ENCODE measurements at places on chromosomes 12 and 14.
A peak's percentile ranks its signal among the peaks of the same experiment; 100 is the strongest.

GRCh38 chr12:113448873-113449272 is 22.8 kb downstream of the LHX5 start:
- DNase-seq = no peak

- peak; percentile 72 for DNase-seq
These were observed 30.9 kb downstream of the ERGIC2 start for GRCh38 chr12:29350080-29350479.

DNA sequence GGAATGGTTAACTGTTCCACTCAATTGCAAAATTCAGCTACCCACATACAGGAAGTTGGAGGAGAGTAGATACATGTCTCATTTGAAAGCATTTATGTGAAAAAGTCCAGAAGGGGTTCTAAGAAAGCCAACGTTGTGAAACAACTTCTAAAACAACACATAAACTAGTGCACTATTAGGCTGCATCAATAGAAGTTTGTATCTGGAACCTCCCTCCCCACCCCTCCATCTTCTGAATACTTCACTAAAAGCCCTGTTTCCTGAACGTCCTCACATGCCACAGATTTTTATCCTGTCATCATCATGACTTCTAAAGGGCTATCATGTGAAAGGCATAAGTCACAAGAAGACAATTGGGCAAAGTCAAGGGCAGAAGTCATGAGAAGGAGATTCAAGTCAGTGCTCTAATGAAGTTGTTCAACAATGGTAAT is 5.5 kb downstream of the KRT79 start:
- DNase-seq = peak; percentile 49

DNA sequence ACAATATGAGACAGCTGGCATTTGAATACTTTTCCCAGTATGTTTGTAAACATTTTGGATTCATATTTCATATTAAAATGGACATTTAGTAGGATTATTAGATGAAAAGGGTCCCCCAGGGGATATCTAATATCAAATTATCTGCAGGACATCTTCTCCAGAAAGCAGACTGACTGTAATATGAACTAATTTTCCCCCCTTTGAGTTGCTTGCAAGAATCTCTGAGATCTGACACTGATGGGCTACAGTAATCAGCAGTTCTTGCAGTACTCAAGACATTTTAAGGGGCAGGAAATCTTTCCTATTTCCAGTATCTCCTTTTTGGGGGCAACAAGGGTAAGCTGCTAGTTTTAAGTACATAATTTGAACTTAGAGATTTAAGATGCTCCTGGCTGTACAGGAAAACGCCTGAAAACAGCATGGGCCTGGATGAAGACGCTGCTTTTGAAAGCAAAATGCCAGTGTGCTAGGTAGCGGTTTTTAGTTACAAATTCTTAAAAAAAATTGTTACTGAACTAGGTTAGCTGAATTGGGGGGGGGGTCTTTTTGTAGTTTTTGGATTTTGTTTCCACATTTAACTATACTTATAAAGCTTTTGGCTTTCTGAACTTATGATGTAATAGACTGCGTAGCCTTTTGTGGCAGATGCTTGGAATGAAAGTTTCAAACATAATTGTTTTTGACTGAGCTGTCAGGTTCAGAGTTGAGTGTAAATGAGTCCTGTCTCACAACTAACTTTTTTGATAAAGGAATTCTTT is 2.2 kb downstream of the FRMD6 start:
- DNase-seq = no peak

GRCh38 chr12:93060666-93061472 is 131.8 kb upstream of the EEA1 start:
- DNase-seq = peak; percentile 67

GRCh38 chr12:99223579-99223978 is 424.0 kb upstream of the GARIN6 start:
- DNase-seq = no peak

DNA sequence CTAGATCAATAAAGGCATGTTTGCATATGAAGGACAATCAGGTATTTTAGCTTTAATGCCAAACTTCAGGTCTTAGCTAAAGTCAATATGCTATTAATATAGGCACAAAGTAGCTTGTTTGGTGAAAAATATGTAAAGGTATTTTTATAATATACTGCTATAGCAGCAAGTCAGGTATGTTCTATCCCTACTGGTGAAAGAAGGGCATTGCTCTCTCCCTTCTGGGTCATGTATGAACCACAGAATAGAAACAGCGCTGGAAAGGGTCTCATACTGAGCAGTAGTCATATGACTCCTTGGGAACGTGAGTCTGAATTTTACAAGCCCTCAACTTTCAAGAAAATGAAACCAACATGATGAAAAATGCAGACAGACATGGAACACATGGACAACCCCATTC is 314.6 kb downstream of the GRIN2B start:
- peak; percentile 1 for DNase-seq

DNA sequence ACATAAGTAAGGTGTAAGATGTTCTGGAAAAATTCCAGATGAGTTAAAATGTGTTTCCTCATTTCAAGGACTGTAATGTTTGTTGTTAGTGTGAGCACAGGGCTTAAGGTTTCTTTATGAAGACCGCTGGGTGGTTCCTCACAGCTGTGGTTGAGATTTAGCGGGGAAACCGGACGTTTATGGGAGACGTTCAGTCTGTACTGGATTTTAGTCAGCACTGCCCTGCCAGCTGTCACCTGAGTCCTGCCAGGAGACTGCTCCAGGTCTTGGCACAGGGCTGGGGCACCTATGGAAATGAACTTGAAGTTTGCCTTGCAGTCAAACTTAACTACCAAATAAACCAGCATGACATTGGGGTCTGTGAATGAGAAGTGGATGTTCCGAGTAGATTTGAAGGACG is 555.2 kb downstream of the DIO2 start:
- no peak for DNase-seq

GRCh38 chr14:102495491-102496330 is 13.9 kb downstream of the ANKRD9 start:
- DNase-seq = no peak

DNA sequence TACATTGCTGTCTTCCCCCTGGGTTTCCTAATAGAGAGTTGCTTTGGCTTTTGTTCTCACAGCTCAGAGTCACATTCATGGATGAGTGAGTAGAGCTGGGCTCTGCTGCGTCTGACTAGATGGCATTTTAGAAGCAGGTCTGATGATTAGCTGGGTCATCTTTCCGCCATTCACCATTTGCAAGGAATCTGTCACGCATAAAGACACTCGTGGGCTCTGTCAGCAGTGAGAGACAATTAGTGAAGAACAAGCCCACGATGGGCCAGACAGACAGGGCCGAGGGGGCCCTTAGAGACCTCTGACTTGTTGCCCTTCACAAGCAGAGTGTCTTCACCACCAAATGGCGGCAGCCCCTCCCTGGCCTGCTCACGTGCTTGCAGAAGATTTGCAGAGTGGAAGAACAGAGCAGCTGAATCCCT is 175.0 kb downstream of the CRADD start:
- DNase-seq = no peak

DNA sequence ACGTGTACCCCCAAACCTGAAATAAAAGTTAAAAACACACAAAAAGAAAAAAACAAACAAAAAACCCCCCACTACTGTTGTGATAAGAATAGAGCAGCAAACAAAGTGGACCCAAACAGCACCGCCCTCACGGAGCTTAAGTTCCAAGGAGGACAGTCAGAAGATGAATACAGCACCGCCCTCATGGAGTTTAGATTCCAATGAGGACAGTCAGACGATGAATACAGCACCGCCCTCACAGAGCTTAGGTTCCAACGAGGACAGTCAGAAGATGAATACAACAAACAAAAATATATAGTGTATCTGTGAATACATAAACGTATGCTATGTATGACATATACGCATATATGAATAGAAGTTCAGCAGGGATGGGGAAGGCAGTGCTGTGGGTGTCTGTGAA is 353.8 kb downstream of the GLT1D1 start:
- DNase-seq = no peak

DNA sequence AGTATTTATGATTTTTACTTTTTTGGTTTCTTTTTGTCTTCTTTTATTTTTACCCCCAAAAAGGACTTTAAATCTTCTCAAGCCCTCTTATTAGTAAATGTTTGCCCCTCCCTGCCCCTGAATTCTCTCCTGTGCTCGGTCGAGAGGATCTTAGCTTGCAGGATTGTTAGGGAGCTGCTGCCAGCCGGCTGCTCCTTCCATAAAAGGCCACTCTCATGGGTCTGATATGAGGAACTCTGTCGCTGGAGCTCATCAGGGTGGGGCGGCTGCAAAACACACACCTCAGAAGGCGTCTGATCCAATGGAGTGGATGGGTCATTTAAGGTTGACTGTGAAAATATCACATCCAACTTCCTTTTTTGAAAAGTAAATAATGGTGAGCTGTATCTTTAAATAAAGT is 8.5 kb downstream of the LTBR start:
- no peak for DNase-seq

DNA sequence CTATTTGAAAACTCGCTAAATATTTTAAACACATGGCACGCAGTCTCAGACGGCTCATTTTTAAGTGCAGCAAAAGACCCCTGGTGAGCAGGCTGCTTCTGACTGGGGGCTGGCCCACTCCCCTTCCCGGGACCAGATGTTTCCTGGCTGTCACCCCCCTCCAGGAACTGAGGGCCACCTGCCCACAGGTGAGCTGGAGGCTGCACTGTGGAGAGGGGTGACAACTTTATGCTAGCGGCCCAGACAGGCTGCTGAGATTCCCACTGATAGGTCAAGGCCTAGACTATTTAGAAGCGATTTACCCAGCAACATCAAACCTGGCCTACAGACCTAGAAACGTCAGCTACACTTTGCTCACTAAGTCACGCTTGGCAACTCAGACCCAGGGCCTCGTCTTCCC is 92.1 kb downstream of the BCL11B start:
- no peak for DNase-seq

GRCh38 chr12:132089407-132089910 is 54.7 kb downstream of the DDX51 start:
- no peak for DNase-seq

GRCh38 chr14:99678198-99678597 is 5.9 kb upstream of the CYP46A1 start:
- no peak for DNase-seq

DNA sequence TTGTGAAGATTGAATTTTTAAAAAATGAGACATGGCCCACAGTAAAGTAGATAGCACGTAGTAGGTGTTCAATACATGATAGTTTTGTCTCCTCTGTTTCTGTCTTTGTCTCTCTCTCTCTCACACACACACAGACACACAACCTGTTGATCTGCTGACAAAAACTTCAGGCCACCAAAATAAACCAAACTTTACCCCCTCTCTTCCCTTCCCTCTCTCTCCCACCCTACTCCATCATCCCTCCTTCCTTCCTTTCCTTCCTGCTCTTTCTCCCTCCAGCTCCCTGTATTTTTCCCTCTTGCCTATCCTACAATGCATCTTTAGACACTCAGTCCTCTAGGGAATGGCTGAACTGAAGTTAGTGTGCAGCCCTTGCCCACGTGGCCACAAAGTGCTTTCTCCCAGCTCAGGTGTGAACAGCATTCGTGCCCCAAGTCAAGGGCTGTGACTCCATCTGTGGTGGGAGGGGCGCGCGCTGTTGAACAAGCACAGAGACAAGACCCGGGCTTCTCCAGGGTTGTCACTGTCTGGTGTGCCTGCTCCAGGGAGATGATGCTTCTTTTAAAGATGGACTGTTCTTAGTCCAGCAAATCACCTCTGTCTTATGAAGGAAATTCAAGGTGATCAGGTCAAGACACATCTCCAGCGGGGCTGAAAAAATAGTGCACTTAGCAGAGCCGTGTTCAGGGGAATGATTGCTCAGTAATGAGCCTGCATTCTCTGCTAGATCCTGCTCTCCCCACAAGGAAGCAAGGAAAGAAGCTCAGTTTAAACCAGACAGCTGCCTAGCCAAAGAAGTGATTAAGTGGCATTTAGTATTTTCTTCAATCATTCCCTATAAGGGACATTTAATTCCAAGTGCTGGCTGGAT is 75.3 kb downstream of the WSCD2 start:
- DNase-seq = no peak

DNA sequence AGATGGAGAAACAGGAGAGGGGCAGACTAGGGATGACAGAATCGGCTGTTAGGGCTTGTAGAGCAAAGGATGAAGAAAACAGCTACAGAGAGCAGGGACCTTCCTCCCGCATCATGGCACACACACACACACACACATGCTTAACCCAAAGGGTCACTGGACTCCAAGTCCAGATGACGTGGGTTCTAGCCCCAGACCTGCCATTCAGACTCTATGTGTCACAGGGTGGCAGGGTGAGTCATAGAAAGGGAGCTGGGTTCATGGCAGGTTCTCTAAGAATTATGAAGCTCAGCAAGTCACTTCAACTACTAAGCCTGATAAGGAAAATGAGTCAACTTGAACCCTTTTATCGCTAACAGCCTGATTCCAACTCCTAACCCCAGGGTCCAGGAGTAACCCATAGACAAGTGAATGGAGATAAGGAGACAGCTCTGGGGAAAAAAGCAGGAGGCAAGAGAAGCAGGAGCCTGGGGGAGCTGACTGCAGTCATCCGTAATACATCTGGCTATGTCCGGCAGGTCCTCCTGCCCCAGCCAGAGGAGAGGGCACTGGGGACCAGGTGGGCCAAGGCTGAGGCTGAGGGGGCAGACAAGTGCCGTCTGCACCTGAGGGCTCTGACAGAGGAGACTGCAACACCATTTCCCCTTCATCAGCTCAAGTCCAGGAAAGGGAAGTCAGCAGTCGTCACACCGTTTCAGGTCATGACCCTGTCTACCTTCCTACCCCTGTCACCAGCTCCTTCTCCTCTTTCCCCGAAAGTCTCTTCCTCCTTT is 3.6 kb upstream of the TNFRSF1A start:
- peak; percentile 96 for DNase-seq

- DNase-seq = no peak
These were observed 38.2 kb upstream of the RIC8B start for GRCh38 chr12:106736051-106736957.

DNA sequence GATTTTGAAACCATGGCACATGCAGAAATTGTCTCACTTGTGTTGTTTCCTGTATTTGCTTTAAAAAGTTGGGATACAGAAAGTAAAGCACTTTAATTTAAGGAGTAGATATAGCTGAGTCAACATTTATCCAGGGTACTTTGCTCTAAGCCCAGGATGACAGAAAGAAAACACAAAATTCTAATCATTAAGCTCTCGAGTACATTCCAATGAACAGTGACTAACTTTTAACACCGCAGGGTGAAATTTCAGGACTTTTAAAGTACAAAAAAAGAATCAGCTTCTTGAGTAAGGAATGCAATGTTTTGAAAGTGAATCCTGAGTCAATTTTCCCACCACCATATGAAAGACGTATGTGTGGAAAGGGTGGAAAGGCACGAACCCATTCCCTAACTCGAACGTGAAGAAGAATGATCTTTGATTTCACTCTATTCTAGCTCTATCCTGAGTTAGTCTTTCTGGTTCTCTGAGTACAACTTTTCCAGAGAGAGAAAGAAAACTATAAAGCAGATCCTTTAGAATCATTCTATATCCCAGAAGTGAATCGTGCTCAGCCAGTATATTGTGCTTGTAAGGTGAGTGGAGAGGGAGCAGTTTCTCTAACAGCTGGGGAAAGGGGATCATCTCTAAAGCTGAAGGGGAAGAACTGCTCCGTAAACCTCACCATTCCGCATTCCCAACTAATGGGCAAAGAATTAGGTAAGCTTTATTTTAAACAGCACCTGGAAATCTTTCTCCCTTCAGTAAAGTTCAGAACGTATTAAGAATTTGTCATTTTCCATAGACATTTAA is 779.0 kb upstream of the FLRT2 start:
- peak; percentile 13 for DNase-seq

Data from fibroblast of villous mesenchyme (primary cell).